Naive thymus-derived CD8-positive, alpha-beta T cell (primary cell): ENCODE measurements at places on chromosomes 2 and 18. TPM values are rescaled to one million over a fixed set of nuclear protein-coding genes. Genes with fewer than 3 reads are reported as not detected.

ADAM23 gene
- 0.30 TPM for total RNA-seq

DNA sequence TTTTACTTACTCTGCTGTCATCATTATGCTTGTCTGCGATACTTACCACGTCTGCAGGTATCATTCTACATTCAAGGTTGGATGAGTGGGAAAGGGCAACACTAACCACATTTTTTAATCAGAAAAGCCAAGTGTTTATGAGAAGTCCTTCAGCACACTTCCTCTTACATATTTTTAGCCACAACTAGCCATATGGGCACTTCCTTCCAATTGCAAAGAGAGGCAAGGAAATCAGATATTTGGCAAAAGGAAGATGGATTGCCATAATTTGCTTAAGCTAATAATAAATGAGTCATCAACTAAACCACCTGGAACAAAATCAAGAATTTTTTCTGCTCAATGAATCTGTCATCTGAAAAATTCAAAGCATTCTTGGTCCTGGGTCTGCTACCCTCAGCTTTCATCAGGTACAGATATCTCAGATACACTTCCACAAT lies 16.7 kb upstream of the MRO start:
- DNase-seq = no peak

GRCh38 chr2:168751104-168751740 lies 51.2 kb upstream of the NOSTRIN start:
- peak; percentile 15 for DNase-seq

DNA sequence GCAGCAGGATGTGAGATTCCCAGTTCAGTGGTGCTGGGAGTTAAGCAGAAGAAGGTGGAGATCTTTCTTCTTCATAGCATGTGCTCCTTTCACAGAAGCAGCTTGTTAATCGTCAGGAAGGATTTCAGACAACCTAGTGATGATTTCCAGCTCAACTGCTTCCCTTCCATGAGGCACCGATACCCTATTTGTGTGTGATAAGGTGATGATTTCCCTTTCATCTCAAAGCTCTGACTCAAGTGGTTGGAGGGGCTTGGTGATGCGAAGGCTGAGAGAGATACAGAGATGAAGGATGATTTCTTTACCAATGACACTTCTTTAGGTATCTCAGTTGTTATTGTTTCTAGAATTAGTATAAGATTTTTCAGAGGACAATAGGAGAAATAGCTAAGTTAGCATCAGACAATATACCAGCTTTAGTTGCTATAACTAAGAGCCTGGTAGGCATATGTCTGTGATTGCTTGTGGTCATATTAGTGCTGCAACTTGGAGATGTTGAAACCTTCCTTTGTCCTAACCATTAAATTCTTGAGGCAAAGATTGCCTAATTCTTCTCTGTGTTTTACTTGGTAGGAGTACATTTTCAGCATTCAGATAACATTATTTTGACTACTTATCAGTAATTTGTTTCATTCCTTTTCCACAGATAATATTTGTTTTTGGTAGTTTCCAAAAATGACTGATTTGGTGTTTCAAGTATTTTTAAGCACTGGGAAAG lies 111.3 kb downstream of the PLCL1 start:
- DNase-seq = no peak

- no peak for DNase-seq
These were observed 217.4 kb upstream of the DTNA start for GRCh38 chr18:34492652-34493051.
